ENCODE measurements at places on chromosomes 1 and 21. TPM values are rescaled to one million over a fixed set of nuclear protein-coding genes. Genes with fewer than 3 reads are reported as not detected.

DNA sequence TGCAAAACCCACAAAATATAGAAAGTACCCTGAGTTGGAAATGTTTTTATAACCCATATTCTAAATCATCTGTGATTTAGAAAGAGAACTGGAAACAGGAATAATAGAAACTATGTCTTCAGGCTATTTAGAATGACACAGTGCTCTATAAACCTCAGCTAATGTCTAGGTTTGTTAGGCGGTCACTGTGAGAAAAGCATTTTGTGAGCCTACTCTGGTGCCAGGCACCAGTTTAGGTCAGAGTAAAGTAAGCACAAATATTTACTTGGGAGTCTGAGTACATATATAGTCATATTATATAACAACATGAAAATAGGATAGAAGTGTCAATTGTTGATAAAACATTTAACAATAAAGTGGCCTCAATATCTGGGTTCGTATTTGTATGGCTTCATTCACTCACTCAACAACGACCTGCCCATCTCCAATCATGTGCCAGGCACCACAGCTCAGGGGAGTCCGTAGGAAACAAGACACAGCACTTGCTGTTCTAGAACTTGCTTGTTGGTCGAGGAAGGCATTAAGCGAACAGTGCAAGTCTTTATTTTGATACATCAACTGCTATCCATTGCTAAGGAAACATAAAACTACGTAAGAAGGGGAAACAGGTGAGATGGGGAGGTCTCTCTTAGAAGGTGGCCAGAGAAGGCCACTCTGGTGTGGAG, 37.2 kb downstream of the GNB1 start:
- no peak for DNase-seq

DNA sequence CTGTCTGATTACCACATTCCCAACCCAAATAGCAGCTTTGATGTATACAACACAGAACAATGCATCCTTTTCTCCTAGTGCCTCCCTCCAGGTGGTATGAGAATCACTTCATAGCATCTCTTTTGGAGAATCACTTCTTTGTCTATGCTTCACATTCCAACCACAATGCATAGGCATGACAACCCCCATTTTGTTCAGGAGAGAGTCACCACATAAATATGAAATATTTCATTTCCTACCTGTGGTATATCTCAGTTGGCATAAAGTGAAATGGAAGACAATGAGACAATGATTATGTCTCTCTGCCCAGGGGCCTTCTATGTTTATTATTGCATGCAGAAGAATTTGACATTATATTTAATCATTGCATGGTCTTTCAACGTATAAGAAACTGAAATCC, 112.2 kb downstream of the BRINP2 start:
- DNase-seq = no peak

DNA sequence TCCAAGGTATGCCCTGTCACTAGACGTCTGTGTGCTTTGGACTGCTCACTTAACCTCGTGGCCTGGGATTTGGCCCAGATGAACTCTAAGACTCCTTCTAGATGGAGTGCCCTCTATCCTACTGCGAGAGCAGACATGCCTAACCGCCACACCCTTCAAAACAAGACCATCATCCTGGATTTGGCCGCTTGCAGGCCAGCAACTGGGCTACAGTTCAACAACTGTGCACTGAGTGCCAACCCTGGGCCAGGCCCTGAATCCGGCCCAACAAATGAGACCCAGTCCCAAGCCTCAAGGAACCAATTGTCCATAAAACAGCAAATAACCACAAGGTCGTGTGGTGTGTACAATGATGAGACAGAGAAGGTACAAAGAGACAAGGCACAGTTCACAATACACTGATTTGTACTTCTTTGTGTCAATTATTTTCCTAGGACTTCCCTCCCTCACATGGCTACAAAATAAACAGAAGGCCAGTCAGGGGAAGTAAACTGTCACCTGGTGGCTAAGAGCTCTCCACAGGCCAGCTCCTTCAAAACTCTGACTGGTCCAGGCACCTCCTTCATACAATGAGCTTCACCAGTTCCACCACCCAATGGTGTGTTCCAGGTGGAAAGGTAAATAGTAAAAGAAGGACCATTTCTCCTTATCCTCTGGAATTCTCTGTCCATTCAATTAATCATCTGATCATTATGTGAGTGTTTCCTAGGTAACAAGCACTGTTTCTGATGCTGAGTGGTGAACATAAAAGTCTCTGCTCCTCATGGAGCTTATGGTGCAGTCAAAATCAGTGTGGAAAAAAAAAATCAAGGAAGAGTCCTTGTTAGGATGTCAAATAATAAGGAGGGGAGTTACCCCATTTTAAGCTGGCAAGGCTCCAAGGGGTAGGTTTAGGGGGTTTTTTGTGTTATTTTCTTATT, 60.4 kb downstream of the CAPZB start:
- no peak for DNase-seq

DNA sequence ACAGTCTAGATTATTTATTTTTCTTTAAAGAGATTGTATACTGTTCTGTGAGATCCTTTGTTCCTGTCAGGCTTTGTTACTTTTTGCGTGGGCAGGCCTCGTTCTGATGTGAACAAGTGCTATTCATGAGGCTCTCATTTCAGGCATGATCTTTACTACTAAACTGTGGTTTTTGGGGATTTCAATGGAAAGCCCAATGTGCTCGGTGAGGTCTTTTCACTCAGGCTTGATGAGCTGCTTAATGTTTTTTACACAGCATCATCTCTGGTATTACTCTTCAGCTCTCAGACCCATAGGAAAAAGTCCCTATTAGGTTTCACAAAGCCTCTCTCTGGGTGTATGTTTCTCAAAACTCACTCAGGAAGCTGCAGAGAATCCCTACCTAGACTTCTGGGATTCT, 419.4 kb downstream of the GPATCH2 start:
- no peak for DNase-seq

DNA sequence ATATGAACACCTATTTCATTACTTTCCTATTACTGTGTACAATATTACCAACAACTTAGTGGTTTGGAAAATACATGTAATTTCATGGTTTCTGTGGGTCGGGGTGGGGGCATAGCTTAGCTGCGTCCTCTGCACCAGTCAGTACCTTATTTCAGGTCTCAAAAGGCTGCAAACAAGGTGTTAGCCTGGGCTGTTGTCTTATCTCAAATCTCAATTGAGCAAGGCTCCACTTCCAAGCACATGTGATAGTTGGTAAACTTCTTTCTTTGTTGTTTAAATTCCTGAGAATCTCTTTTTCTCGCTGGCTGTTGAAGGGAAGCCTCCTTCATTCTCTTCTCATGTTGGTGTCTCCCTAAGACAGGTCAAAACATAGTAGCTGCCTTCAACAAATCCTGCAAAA, 485.4 kb downstream of the AMY1C start:
- DNase-seq = no peak

GRCh38 chr21:16216288-16216962, 486.6 kb downstream of the USP25 start:
- no peak for DNase-seq

- DNase-seq = no peak
Measured at GRCh38 chr1:229377429-229377828, 34.6 kb upstream of the CCSAP start.

DNA sequence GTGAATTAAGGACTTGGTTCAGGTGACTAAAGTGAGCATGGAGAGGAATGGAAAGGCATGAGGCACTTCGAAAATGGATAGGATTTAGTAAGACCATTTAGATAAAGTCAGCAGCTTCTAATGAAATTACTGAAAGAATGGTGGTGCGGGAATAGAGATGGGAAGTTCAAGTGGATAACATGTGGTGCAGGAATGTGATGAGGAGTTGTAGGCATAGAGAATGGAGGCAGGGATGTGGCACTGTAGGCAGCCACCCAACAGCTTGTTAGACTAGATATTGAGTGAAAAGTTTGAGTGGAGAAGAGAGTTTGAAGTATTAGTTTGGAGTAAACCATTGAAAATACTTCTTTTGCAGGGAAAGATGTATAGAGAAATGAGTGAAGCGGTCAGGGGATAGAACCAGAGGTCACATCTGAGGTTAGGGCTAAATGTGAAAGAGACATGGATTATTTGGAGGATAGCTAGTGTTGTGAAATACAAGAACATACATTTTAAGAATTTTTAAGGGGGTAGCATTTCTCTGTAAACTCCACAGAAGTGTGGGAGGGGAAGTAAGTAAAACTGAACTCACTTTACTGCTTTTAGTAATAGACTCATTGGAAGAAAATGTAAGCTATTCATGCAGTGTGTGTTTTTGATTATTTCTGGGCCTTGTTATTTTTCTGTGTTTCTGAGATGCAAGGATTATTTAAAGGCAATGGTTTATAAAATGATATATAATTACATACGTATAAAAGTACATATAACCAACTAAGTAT, 46.2 kb downstream of the DYRK1A start:
- no peak for DNase-seq

DNA sequence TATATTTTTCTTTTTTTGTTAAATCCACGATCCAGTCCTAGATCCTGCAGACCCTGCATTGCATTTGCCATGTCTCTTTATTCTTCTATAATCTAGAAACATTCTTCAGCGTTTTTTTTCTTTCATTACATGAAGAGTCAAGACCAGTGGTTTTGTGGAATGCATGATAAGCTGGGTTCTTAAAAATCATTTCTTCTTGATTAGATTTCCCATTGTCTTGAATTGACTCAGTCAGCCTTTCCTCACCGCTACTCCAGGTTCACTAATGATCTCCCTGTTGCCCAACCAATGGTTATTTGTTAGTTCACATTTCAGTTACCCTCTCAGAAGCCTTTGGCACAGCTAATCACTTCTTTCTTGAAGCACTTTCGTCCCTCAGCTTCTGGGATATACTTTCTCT, 25.2 kb downstream of the CHD1L start:
- no peak for DNase-seq

The IGSF21 gene
- total RNA-seq = 1.4 TPM

- no peak for DNase-seq
Measured at GRCh38 chr1:56227886-56228285, 351.5 kb downstream of the PLPP3 start.

The C1orf87 gene
- not detected for total RNA-seq

- no peak for DNase-seq
Measured at GRCh38 chr1:232452736-232453440, 177.0 kb downstream of the SIPA1L2 start.

DNA sequence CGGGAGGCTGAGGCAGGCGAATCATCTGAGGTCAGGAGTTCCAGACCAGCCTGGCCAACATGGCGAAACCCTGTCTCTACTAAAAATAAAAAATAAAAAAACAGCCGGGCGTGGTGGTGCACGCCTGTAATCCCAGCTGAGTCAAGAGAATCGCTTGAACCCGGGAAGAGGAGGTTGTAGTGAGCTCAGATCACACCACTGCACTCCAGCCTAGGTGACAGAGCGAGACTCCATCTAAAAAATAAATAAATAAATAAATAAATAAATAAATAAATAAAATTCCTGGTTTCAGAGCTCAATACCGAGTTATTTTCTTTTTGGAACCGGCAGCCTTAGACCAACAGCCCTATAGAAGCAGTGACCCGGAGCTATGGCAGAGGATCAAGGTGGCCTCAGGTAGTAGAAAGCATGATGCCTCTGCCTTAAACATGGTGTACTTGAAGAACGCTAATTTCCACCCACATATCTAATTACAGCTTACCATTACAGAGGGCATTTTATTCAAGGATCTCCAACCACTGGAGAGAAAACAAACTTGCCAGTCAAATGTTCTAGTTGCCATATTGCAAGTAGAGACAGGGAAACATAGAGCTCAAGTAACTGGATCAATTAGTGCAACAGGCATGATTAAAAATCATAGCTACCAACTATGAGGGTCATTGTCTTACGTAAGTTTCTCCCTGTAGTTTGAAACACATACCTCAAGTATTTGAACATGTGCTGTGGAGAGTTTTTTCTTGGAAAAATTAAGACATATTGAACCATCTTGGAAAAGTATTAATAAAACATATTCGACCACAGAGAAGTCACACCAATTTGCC, 2.0 kb upstream of the ENAH start:
- DNase-seq = no peak

The GSTM2 gene
- total RNA-seq = 187 TPM

The DMBX1 gene
- total RNA-seq = 0.25 TPM

- no peak for DNase-seq
Measured at GRCh38 chr1:182615468-182616129, 11.4 kb upstream of the RGS16 start.

- no peak for DNase-seq
Measured at GRCh38 chr1:204338997-204339396, 20.7 kb downstream of the PLEKHA6 start.

- peak; percentile 85 for DNase-seq
Measured at GRCh38 chr1:44808938-44809917, 905 bp downstream of the BTBD19 start.

- DNase-seq = no peak
Measured at GRCh38 chr1:218200979-218201378, 84.1 kb upstream of the RRP15 start.

The ATAD3A gene
- total RNA-seq = 15.0 TPM

GRCh38 chr1:43414634-43415223, 25.0 kb downstream of the SZT2 start:
- no peak for DNase-seq

The S100A2 gene
- 127 TPM for total RNA-seq
